ENCODE measurements at places on chromosomes 7 and 10.

GRCh38 chr10:130635528-130635927 lies 499.3 kb downstream of the GLRX3 start:
- no peak for DNase-seq

- DNase-seq = peak; percentile 81
Observed at GRCh38 chr7:37448636-37449361, at the start of gene ELMO1. Gene ELMO1, minus strand, starts transcription at chr7:37448864. Its CDS starts 106,174 bp downstream, at chr7:37342690.

GRCh38 chr7:325811-326210 lies 35.8 kb downstream of the FOXL3 start:
- DNase-seq = no peak

DNA sequence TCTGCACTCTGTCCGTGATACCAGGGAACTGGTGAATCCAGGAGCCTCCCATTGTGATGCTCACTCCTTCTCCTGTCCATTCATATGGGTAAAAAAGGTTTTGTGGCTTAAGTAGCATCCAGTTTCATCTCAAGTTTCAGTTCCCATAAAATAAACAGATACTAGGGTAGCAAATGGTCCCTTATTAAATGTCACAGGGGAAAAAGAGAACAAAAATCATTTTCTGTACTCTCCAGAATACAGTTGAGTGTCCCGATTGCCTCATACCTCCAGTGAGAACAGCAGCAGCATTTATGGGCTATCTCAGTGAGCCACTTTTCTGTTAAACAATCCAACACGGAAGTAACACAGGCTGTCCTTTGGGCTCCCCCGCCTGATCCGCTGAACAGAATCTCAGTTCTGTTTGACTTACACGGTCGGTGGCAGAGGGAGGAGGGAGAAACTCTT lies 179.6 kb downstream of the CELF2 start:
- no peak for DNase-seq

DNA sequence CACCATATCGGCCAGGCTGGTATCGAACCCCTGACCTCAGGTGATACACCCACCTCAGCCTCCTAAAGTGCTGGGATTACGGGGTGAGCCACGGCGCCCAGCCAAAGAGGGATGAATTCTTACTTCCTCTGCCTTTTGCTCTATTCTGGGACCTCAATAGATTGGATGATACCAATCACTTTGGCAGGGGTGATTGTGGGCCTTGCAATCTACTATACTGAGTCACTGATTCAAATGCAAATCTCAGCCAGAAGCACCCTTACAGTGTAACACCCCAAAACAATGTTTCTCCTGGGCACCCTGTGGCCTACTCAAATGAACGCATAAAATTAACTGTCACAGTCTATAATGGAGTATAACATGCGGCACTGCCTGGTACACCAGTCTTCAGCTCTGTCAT lies 596.7 kb upstream of the LRRTM3 start:
- no peak for DNase-seq

GRCh38 chr7:112112822-112113255 lies 93.4 kb downstream of the DOCK4 start:
- DNase-seq = no peak

GRCh38 chr10:100448951-100449350 lies 13.9 kb upstream of the WNT8B start:
- DNase-seq = no peak

GRCh38 chr10:24254180-24254579 lies 45.2 kb downstream of the KIAA1217 start:
- no peak for DNase-seq

GRCh38 chr10:91034494-91035159 lies 113.7 kb upstream of the ANKRD1 start:
- no peak for DNase-seq

DNA sequence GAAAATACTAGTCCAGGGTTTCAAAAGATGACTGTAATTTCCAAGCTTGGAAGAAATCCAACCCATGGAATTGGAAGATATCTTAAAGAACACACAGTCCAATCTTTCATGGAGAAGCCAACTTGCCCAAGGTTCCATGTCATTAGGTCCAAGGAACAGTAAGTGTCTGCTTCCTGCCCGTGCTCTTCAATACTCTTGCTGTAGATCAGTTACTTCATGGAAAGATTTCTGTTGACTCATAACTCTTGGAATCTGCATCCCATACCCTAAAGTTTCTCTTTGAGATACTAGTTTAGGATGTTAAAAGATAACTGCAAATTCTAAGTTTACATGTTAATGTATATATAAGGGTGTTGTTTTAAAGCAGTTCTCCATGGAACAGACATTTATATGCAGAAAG lies 127.9 kb upstream of the SLC13A1 start:
- DNase-seq = no peak

- no peak for DNase-seq
Observed at GRCh38 chr7:36825501-36825900, 101.2 kb upstream of the AOAH start.

DNA sequence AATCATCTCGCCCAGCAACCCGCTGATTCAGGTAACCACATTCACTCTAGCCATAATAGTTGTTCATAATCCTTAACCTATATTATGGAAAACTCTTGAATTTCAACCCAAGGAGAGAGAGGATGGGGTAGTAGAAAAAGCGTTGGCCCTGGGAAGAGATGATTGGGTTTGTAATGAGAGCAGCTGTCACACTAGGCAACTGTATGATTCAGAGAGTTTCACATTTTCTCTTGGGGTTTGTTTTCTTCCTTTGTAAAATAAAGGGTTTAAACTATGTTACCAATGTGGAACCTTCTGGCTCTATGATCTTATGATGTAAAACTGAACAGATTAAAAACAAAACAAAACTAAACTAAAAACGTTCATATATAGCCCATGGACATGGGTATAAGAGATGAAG lies 705.2 kb upstream of the IGFBP3 start:
- DNase-seq = no peak

- no peak for DNase-seq
Observed at GRCh38 chr7:66088861-66089838, 13.5 kb downstream of the ASL start.

DNA sequence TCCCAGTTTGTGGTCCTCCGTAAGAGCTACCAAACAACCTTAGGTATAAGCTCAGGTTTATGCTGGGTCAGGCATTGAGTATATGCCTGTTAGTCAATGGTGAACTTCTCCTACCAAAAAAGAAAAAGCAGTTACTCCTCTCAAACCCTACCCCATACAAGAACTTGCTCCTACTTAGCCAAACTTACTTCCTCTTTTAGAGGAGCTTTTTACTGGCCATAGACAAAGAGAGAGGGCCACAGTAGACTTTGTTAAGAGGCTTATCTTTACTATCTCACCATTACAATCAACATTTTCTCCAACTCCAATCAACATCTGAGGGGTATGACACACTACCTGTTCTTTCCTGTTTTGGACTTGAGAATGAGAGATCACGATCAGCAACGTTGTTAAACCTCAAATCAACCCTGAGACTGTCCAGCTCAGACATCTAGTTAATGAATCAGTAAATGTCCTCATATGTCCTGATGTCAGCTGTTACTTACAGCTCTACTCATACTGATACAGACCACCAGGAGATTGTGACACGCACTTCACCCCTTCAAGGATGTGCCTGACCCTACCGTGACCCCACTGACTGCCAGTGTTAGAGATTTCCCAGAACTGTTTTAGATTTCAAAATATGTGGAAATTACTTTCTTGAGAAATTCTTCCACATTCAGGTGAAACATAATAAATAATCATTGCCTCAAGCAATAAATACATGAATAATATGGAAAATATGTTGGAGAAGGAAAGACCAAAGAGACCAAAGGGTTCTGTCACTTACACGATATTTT lies 18.4 kb upstream of the CCDC71L start:
- DNase-seq = no peak

DNA sequence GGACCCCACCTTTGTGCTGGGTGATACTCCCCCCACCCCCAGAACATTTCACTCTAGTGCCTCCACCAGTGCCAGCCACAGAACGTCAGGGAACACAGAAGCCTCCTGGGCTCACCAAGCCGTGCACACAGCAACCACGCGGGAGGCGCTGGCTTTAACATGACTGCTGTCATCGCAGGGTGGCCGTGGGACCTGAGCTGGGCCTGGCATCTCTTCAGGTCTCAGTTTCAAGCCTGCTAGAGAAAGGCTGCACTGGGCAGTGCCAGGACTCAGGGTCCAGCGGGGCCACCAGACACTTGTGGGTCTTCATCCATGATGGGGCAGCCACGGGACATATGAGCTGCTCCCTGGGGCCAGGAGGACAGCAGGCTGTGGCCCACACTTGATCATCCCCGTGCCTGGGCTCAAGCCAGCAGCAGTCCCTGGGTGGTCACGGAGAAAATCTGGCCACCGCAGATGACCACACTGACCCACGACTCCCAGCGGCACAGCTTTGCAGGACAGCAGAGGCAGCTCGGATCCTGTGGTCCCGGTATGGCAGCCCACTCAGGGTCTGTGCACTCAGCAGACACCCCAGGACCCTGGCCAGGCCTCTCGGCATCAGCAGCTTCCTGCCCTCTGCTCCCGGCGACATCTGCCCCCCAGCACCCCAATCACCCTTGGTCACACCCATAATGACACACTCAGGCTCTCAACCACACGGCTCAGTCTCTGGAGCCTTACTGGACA lies 44.2 kb downstream of the CAMK2B start:
- DNase-seq = peak; percentile 3

GRCh38 chr10:42997849-42998165 lies 79.1 kb upstream of the RET start:
- DNase-seq = peak; percentile 12

DNA sequence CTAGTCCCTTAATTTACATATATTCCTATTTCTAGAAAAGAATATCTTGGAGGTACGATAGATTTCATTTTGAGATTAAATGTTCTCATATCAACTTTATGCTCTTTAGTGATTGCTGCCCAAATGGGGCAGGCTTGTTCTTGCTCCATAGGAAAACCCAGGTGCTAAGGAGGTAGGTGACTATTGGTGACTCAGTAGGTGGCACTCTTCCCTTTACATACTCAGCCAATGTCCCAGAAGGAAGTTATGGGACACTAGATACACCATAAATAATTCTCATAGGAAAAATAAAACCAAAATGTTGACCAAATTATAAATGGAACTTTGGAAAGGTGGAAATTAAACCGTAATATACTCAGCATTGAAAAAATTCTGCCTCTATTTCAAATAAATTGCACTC lies 4.0 kb downstream of the SKAP2 start:
- no peak for DNase-seq

DNA sequence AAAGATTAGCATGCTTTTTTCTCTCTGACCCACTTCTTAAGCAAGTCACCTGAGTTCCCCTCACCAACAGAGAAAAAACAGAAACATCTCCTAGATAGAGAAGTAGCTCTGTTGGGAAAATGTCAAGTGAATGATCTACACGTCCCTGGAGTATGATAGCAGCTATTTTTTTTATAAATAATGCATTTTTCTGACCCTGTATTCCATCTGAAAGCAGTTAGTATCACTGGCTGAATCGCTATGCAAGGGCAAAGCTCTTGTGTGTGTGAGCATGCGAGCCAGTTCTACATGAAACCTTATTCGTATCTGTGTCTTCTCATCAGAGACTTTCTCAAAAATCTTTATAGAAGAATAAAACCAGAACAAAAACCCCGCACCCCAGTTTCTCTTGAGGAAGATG lies 8.2 kb downstream of the ANKMY2 start:
- DNase-seq = no peak

GRCh38 chr10:116286626-116287200 lies 13.7 kb upstream of the GFRA1 start:
- no peak for DNase-seq

DNA sequence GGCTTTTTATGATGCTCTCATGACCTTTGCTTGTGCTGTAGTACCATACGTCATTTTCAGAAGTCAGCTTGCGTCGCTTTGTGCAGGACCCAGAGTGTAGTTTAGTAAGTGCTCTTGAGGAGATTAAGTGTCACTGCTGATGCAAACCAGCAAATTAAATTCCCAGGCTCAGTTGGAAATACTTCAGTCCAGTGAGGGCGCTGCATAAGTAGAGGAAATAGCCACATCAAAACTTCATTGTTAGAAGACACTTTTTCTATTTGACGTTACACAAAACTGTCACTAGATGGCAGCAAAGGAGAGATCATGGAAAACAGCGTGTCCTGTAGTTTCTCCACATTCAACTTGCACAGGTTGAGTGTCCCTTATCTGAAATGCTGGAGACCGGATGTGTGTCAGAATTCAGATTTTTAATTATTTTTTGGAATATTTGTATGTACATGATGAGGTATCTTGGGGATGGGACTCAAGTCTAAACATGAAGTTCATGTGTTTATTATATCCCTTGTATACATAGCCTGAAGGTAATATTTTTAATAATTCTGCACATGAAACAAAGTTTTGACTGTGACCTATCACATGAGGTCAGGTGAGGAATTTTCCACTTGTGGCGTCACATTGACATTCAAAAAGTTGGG lies 7.9 kb downstream of the ZNF22 start:
- DNase-seq = no peak

DNA sequence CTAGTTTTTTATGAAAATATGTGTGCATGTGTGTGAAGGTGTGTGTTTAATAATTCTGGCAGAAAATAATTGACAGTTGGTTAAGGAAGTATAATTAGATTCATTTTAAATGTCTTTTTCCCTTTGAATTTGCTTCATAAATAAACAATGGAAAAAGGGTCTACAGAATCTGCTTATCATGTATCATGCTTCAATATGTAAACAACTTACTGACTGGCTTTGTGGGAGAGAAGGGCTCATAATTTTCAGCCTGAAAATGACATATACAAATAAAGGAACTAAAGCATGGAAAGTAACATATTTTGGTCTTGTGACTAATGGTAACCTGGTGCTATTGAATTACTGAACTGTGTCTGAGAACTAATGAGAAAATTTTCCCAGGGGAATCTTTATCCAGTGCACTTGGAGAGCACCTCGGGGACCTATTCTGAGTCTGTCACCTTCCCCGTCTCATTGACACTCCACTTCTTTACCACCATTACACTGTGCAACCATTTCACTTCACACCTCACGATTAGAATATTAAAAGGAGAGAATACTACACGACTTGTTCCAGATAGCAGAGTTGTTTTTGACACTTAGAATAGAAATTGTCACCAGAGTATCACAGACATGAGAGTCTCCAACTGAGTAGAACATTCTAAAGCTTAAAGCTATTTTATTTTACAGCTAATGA lies 298.6 kb downstream of the TFEC start:
- no peak for DNase-seq

- DNase-seq = no peak
Observed at GRCh38 chr10:132305654-132306342, 2.0 kb downstream of the STK32C start.

GRCh38 chr10:92800134-92800733 lies 48.1 kb upstream of the EXOC6 start:
- no peak for DNase-seq

DNA sequence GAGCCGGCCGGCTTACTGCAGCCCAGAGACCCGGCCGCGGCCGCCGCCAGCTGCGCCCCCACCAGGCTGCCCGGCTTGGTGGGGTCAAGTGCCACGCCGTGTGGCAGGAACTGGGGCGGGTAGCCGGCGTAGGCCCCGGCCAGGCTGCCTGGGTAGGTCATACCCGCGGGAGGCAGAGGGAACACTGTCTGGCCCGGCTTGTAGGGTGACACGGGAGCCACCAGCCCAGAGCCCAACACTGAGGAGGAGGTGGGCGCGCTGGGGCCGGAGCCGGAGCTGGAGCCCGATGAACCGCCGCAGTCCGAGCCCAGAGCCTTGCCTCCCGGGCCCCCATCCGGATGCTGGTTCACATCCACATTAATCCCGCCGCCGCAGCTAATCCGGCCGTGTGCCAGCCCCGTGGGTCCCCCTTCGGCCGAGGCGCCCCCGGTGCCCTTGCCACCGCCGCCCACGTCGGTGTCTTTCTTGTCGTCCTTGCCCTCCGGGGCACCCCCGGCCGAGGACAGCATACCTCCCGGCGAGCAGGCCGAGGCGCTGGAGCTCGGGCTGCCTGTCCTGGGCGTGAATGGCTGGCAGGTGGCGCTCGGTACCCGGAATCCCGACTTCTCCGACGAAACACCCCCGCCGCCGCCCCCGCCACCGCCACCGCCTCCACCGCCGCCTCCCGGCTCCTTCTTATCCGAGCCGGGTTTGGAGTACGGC lies 2.0 kb downstream of the ZNF503 start:
- DNase-seq = no peak
